Activated CD4-positive, alpha-beta T cell treated with anti-CD3 and anti-CD28 coated beads, Interleukin-10, Interleukin-2, amounts not matched to agents 100 ng/mL and 50 ng/mL, durations not matched to agents 16 hours and 8 hours (primary cell): ENCODE measurements at places on chromosomes 2 and 18.

GRCh38 chr2:230868947-230869913 is 4.5 kb downstream of the ITM2C start:
- no peak for DNase-seq

DNA sequence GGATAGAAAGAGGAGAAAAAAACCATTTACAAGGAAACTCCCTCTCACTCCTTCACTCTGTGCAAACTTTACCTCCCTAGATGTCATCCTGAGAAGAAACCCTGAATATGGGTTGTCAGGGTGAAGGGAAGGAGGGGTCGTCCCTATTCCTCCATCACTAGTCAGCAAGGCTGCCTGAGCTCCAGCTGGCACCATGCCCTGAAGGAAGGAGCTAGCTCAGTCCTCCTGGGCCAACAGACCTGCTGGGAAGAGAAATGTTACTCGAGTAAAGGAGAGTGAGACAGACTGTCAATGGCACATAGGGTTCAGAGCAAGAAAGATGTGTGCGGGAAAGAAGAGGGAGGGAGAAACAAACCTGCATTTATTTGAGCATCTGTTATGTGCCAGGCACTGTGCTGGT is 18.3 kb upstream of the EPAS1 start:
- no peak for DNase-seq

GRCh38 chr2:5367321-5367720 is 324.9 kb upstream of the SOX11 start:
- DNase-seq = no peak

DNA sequence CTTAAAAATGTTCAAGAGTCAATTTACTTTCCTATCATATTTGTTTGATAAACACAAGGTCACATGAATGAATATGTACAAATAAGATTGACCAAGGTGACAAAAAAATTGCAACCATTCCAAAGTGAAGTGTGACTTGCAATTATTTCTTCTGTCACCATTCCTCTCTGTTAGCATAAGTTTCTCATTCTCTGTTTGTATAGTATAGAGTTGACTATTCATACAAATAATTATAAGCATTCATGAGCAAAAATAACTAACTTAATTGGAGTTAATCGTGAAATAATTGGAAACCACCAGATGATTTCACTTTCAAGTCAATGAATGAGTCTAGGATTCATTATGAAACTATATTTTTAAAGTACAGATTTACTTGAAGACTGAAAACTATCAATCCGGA is 42.1 kb downstream of the PGAP1 start:
- no peak for DNase-seq

GRCh38 chr2:38152913-38153312 is 77.0 kb upstream of the CYP1B1 start:
- no peak for DNase-seq

- DNase-seq = no peak
These were observed 9.8 kb downstream of the CAVIN2 start for GRCh38 chr2:191836853-191837769.

DNA sequence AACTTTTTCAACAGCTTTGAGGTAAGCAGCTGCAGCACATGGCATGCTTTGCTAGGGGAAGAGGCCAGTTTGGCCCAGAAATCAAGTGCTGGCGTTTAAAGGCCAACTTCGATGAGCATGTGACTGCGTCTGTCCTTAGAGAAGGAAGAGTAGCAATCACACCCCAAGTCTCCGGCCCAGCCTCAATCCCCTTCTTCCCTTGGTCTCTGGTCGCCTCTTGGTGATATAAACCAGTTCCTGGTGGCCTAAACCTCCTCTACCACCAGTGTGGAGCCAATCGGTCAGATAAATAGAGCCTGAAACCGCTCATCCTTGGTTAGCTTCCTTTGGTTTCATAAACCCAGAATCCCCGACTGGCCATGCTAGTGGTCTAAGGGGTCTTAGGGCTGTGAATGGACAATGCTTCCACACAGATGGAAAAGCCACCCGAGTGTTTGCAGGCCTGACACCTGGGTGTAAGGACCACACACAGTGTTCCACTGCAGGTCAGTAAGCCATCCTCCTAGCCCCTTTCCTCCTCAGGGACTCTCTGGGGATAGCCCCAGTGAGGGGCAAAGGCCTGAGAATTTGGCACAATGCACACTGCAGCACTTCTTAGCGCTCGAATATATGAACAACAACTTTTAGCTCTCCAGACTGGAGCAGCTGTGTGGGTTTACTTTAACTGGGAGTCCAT is 23.0 kb upstream of the COX7A2L start:
- no peak for DNase-seq
